ENCODE measurements at places on chromosomes 4 and X. TPM values are rescaled to one million over a fixed set of nuclear protein-coding genes. Genes with fewer than 3 reads are reported as not detected.

Gene EXOC1L
- total RNA-seq, result not detected

Gene CENPVL1
- total RNA-seq, result not detected

Gene GYPB
- total RNA-seq, result 0.91 TPM

Gene TLR2
- 5.4 TPM for total RNA-seq

- no peaks in the 10 kb centered on the region for H3K4me1 ChIP-seq
- no peak overlapping the region for H3K27ac ChIP-seq
- no peak overlapping the region for H3K4me3 ChIP-seq
- no peaks in the 10 kb centered on the region for H3K27me3 ChIP-seq
- no peak for DNase-seq
These were observed 130.6 kb upstream of the ATP6AP2 start for GRCh38 chrX:40449956-40450706.

DNA sequence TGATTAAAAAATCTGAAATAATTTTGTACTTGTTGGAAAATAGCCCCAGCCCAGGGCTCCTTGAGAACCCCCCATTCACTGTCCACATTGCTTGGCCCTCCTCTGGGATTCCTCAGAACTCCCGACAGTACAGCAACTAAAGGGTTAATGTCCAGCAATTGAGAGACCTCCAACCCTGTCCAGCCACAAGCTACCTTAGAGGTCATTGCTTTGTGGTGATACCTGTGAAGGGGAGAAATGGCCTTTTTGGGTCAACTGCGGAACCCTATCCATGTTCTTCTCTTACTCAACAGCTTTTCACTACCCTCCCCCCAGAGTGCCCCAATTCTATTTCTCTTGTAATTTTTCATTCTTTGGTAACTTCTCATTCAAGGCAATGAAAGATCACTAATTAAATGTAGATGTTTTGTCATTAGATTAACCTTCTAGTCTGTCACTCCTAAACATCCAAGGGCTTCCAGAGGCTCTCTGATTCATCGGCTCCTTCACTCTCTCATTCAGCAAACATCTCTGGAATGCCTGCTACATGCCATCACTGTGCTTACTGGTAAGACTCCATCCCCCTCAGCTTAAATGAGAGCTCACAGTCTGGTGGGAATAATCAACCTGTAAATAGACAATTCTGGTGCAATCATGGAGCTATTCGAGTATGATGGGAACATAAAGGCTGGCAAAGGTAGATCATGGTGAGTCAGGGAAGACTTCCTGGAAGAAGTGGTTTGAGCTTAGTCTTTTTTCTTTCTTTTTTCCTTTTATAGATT is 241.4 kb upstream of the PGRMC2 start:
- DNase-seq, result no peak
- H3K4me3 ChIP-seq, result no peak overlapping the region
- H3K36me3 ChIP-seq, result no peaks in the 10 kb centered on the region
- H3K27me3 ChIP-seq, result no peaks in the 10 kb centered on the region

DNA sequence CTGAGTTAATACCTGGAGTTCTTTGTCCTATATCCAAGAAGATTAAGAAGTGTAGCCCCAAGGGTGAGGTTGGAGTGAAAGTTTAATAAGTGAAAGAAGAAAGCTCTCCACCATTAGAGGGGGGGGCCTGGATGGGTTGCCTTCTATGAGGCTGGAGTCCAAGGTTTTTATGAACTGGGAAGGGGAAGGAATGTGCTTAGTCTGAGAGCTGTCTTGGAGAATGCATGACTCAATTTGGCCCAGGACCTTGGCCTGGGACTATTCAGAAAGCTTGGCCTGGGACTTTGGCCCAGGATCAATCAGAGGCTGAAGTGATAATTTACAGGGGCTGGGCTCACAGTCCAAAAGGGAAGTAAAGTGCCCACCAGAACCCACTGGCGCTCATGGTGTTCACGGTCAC is 1049.0 kb upstream of the GRIA3 start:
- H3K36me3 ChIP-seq, result no peaks in the 10 kb centered on the region
- DNase-seq, result no peak
- no peak overlapping the region for H3K4me3 ChIP-seq
